ENCODE measurements at places on chromosomes 3 and 15.
A peak's percentile ranks its signal among the peaks of the same experiment; 100 is the strongest.

- no peak for DNase-seq
These were observed 41.8 kb downstream of the ITGB5 start for GRCh38 chr3:124845406-124845805.

- DNase-seq: peak; percentile 17
These were observed 62.0 kb downstream of the KLHL6 start for GRCh38 chr3:183493296-183494045.

GRCh38 chr15:77069521-77070121 is 1.3 kb downstream of the TSPAN3 start:
- DNase-seq: no peak

DNA sequence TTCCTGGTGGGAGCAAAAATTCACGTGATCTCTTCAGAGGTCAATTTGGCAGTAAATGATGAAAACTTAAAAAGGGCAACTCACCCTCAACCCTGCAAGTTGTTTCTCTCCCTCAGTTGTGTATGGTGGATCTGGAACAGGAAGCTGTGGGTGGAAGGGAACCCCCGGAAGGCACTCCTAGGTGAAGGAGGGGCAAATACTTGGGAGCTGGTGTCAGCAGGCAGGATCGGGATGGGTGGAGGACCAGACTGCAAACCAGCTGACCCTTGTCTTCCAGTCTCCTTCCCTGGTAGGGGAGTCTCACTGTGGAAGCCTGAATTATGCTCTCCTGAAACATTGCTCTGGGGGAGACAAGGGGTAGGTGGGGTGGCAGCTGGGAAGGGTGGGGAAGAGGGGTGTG is 33.5 kb downstream of the PRR23E start:
- no peak for DNase-seq

- no peak for DNase-seq
These were observed 338.1 kb downstream of the EFHB start for GRCh38 chr3:19595884-19596283.

DNA sequence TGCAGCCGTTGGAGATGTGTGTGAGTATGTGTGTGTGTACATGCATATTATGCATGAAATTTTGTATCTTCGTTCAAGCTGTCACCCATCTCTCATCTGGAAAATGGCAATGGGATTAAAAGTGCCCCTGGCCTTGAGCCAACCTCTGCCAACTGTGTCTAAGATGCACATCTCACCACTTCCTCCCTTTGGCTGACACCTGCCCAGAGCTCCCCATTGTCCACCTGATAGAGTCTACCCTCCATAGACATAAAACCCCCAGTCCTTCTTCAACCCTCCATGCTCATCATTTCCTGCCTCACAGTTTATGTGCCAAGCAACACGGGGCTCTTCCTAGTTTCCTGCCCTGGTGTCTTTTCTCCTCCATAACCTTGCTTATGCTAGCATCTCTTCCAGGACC is 187.5 kb upstream of the HES1 start:
- no peak for DNase-seq

DNA sequence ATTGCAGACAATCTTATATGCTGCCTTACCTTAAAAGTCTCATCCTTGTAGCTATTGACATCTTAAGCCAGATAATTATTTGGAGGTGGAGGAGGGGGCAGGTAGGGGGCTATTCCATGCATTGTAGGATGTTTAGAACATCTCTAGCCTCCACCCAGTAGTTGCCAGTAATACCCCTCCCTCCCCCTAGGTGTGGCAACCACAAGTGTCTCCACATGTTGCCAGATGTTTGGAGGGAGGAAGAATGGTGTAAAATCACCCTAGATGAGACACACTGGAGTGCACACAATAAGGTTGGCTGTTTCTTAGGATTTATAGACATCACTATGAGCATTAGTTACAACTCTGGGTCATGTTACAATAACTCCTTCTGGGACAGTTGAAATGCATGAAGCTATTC is 27.4 kb downstream of the GORASP1 start:
- DNase-seq: no peak

DNA sequence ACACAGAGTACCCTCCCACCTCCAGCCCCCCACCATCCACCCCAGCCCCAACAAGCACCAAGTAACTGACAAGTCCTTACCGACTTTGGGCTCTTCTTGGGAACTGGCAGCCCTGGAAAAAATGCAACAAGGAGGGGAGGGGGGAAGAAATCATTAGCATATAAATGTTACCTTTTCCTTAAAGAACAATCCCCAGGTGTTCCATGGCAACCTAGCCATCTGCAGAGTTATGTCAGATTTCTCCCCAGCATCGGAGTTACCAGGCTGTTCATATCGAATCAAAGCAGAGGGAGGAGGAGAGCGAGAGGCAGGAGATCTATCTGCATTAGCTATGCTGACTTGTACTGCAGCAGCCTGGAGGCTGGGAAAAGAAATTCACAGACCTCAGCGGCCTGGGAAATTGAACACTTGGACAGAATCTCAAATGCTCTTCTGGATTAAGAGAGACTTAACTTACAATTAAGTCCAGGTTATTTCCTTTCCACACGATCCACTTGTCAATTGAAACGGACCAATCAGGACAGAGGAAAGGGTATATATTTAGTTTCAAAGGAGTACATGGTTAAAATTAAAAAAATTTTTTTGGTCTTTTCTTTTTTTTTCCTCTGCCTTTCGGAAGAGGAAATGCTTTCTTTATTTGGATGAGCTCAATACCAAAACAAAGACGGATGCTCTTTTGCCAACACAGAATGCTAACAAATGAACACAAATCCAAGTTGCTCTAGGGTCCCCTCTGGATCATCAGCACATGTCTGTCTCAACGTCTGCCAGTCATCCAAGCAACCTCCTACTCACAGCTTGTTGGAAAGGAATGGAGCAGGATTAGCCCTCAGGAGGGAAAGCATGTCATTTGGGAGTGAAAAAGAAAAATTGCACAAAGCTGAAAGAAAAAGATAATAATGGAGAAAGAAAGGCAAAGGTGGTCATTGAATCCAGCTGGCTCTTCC is 637.1 kb downstream of the MAGI1 start:
- peak; percentile 54 for DNase-seq

GRCh38 chr15:44081026-44082013 is 113.8 kb downstream of the FRMD5 start:
- DNase-seq: no peak

DNA sequence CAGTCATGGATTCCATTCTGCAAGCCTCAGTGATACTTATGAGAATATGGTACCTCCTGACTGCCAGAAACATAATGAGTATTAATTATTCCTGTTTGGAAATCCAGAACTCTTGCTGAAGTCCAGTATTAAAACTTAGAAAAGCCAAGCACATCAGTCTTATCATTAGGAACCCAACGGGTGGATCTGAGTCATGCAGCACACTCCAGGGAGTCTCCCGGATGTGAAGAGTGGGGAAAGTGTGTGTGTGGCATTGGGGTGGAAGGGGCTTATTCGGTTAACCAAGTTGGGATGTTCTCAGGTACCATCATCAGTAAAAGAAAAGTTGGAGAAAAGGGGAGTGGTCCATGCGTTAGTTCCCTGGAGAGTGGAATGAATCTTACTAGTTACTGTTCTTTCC is 181.1 kb downstream of the PLCL2 start:
- no peak for DNase-seq

DNA sequence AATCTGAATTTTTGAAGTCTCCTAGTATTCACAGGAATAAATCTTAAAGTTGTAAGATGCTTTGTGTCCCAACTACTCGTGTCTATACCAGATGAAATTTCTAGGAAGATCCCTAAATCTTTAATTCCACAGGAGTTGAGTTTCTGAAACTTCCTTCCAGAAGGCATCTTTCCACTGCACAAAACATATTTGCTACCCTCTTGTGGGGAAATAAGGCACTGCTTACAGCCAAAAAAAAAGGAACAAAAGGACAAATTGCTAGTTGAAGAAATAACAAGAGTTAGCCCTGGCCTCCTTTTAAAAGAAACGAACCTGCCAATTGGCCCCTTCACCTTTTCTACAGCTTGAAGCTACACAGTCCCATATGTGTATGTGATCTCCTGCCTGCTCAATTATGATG is 54.0 kb downstream of the TAFA4 start:
- DNase-seq: no peak

DNA sequence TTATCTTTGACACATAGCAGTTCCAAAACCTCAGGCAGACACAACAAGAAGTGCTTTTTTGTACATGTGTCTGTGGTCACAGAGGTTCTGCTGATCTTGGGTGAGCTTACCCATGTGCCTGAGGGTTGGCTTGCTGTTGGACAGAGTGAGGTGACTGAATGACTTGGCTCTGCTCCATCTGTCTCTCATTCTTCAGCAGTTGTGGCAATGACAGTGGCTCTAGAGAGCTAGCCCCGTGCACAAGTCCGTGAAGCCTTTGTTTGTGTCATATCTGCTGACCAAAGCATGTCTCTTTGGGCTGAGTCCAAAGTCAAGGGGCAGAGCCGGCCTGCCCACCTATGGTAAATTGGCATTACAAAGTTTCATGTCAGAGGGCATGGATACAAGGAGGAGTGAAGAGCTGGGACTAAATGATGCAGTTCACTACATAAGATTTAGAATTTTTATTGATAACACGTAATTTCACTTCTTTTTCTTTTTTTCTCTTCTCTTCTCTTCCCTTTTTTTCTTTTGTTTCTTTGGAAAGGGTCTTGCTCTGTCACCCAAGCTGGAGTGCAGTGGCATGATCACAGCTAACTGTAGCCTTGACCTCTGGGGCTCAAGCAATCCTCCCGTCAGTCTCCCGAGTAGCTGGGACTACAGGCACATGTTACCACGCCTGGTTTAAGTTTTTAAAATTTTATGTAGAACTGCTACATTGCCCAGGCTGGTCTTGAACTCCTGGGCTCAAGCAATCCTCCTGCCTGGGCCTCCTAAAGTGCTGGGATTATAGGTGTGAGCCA is 77.9 kb downstream of the ITPR1 start:
- DNase-seq: no peak

GRCh38 chr3:82132210-82133069 is 371.0 kb upstream of the GBE1 start:
- DNase-seq: no peak

DNA sequence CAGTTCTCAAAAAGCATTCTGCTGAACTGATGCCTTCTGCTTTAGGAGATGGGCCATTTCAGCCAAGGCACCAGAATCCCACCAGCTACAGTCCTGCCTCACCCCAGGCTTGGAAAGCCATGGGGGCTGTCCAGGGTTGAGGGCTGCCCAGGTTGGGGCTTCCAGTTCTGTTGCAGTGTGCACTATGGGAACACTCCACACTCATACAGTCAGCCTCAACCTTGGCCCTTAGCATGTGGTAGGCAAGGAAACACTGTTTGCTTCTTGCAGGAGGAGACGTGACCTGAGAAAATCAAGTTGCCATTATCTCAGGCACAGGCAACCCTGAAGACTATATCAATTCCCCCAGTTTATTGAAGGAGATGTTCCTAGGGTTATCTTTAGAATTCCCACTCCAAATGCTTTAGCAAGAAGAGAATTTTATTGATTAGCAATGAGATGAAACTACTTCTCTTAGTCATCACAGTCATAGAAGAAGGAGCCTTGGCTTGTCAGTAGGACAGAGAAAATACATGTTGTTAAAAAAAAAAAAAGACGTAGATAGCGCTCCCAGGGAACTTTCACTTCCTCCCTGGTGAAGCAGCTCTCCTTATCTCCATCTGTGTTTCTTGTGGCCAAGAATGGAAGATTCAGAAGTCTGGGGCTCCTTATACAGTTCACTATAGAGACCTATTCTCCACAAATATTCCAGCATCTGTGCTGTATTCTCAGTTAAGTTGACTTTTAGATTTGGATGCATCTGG is 38.3 kb upstream of the IL12A start:
- no peak for DNase-seq

DNA sequence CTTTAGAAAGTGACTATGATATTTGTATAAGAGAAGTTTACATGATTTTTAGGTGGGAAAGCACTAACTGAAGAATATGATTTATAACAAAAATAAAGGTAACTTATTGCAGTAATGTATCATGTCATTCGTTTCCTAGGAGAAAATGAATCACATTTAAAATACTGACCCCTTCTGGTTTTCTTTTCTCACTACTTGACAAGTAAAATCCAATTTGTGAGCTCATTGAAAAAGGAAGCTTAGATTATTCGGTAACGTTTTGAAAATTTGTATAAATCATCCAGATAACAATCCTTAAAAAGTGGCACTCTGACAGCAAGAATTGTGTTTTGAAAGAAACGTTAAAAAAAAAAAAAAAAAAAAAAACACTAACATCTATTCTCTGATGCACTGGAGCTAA is 39.0 kb downstream of the NSUN3 start:
- DNase-seq: no peak

DNA sequence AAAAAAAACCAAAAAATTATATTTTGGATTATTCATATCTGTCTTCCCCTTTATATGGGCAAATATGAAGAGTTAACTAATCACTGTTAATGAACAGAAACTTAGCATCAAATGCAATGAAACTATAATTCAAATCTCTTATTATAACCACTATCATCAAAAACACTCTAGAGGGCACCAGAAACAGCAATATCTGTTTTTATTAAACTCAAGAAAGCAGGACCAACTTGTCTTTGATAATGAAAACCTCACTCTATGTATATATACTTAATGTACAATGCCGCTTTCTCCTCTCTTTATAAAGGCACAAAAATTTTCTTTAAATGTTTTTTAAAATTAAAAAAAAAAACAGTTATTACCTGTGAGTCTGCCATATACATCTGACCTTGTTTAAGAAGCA is 92.7 kb downstream of the UACA start:
- no peak for DNase-seq

DNA sequence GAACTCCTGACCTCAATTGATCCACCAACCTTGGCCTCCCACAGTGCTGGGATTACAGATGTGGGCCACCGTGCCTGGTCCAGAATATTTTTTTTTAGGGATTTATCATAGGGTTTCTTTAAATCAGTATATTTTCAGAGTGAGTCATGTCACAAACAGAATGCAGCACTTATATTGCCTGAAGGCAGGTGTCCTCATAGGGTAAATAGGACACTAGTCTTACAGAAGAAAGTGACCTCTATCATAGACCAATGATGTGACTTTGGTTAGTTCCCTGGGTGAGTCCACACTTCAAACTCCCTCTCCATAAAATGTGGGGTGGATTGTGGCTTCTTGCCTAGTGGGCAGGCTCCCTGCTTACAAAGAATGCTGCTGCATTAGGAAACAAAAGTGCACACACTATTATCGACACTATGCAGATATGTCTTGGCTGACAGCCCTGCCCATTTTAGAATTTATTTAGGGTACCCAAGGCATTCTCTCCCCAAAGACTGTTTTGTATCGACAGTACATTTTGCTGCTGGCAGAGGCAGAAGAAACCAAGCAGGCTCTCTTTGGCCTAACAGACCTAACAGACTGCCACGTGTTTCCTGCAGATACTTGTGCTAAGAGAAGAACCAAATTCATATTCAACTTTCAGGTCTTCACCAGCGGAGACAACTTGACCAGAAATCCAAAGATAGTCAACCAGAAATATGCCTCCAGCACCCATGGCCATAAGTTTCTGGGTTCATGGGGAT is 125.0 kb downstream of the MOBP start:
- DNase-seq: no peak

- DNase-seq: no peak
These were observed 73.6 kb downstream of the TM4SF4 start for GRCh38 chr3:149547954-149548668.

DNA sequence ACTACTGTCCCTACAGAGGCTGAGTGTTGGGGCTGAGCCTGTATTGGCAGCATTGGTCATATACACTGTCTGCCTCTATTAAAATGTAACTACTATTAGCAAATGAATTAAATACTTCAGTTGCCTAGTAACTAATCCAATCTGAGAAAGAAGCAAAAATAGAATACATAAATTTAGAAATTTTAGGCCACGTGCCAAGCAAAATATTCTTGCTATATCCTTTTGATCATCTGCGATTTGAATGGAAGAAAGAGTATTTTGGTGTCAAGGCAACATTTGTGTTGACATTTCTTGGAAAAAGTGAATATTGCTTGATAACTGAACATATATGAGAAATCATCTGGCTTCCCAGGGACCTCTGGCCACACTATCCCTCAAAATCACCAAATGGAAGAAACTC is 148.2 kb upstream of the TOPAZ1 start:
- DNase-seq: no peak
